ENCODE measurements at places on chromosomes 1 and 21. TPM values are rescaled to one million over a fixed set of nuclear protein-coding genes. Genes with fewer than 3 reads are reported as not detected.

Gene HORMAD1
- 1.4 TPM for total RNA-seq

Gene KLHDC9
- total RNA-seq = 15.5 TPM

Gene NR0B2
- total RNA-seq = not detected

Gene SERINC2
- 1.4 TPM for total RNA-seq

Gene DDR2
- 10.8 TPM for total RNA-seq

All from diencephalon (tissue), 1 donor.